Naive thymus-derived CD8-positive, alpha-beta T cell (primary cell): ENCODE measurements at places on chromosomes 5 and 9. TPM values are rescaled to one million over a fixed set of nuclear protein-coding genes. Genes with fewer than 3 reads are reported as not detected.

DNA sequence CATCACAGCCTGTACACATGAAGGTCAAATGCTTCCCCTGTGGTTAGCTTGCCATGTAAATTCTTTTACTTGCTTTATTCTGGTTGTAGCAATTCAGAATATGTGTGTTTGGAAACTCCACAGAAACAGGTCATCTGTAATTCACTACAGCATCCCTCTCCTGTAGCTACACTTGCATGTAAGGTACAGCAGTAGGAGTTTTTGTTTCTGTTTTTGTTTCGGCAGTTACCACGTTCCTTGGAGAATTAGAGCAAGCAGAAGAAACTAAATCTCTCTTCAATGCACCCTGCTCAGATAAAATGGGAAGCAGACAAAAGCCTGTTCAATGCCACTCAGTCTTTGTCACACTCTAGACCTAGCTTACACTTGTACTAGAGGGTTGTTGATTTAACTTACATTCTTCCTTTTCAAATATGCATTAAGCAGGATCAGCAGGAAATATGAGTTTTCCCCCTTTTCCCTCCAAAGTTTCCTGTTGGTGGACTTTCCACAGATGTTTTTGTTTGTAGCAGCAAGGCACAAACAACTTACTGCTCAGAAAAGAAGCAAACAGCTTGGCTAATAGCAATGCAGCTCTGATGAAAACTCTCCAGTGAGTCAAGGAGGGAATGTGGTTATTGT lies 80.9 kb downstream of the YIPF5 start:
- DNase-seq, result no peak

DNA sequence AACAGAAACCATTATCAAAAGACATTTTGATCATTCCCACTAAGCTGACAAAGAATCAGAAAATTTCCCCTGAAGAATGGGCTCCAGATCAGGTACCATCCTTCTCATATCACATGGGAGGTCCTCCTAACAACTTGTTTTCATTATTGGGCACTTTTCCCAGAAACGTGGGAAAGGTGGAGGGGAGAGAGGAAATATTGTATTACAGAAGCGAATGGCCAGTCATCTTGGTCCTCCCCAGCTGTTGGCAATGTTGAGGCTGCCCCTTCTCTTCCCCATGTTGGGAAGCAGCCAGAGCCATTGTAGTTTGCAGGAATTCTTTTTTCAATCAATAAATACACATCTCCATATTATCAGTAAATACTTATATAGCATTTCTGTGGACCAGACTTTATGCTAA lies 126.2 kb upstream of the ZNF608 start:
- DNase-seq, result no peak

GRCh38 chr5:757931-758697 lies 26.4 kb downstream of the ZDHHC11B start:
- no peak for DNase-seq

- DNase-seq, result no peak
These were observed 78.8 kb downstream of the GPR21 start for GRCh38 chr9:123112015-123112975.

- DNase-seq, result no peak
These were observed 300.7 kb upstream of the IZUMO3 start for GRCh38 chr9:24846248-24846912.

Gene HMCN2
- not detected for total RNA-seq

Gene NPR3
- 0.08 TPM for total RNA-seq

Gene HTR1A
- not detected for total RNA-seq

Gene TMEM203
- 42.7 TPM for total RNA-seq
